Foreskin fibroblast (primary cell): ENCODE measurements at places on chromosomes 2 and 18.

DNA sequence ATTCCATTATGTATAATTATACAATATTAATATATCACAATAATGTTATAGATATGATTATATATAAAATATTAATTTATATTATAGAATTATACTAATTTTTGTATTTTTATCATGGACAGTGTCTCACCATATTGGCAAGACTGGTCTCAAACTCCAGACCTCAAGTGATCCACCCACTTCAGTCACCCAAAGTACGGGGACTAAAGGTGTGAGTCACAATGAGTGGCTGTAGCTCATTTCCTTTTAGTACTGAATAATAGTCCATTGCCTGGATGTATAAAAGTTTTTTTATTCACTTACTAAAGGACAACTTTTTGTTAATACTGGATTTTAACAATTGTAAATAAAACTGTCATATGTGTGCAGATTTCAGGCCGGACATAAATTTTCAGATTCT, 417.6 kb upstream of the LINC00305 start:
- DNase-seq, result no peak

DNA sequence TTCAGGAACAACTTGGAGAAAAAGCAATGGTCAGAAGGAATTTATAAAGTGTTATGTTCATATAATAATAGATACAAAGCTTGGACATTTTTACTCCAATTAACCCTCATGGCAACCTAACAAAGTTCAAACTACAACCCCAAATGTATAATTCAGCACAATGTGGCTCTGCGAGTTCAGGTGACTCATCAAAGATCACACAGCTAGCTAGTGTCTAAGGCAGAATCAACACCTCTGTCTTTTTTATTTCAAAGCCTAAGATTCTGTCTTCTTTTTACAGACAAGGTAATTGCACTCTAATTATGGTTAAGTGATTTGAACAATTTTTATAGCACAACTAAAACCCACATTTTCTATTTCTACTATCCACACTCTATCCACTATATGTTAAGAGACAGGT, 90.5 kb downstream of the CHST9 start:
- no peak for DNase-seq

DNA sequence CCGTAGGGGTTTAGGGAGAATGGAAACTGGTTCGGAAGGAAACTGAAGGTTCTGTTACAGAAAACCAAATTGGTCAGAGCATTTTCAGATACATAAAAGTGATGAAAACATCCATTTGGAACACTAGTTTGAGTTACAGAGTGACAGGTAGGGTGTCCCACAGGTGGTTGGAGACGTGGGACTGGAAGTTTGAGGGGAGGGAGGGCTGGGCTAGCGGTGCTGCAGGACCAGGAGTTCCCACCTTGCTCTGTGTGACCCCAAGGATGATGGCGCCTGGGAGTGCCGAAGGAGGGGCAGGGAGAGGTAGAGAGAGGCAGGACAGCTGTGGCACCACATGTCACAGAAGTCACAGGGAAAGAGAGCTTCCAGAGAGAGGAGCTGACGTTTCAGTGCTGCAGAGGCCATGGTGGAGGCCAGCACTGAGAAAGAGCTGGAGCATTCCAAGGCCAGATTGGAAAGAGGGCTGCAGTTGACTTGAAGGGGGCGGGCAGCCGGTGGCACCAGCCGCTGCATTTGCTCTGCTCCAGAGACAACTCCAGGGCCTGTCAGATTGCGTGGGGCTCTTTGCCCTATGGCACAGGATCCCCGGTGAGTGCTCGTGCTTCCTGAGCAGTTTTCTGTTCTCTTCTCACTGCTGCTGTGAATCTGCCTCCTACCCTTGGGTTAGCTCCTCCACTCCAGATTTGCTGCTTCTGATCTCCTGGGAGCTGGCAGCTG, 56.2 kb upstream of the FOSL2 start:
- no peak for DNase-seq

GRCh38 chr2:68700560-68700959, 34.1 kb upstream of the ARHGAP25 start:
- DNase-seq, result no peak

GRCh38 chr2:223494942-223495341, 107.2 kb downstream of the SCG2 start:
- DNase-seq, result no peak
